ENCODE measurements at places on chromosomes 5 and 9.

- peak; percentile 44 for DNase-seq
Observed at GRCh38 chr5:96660971-96661854, 963 bp upstream of the CAST start.

DNA sequence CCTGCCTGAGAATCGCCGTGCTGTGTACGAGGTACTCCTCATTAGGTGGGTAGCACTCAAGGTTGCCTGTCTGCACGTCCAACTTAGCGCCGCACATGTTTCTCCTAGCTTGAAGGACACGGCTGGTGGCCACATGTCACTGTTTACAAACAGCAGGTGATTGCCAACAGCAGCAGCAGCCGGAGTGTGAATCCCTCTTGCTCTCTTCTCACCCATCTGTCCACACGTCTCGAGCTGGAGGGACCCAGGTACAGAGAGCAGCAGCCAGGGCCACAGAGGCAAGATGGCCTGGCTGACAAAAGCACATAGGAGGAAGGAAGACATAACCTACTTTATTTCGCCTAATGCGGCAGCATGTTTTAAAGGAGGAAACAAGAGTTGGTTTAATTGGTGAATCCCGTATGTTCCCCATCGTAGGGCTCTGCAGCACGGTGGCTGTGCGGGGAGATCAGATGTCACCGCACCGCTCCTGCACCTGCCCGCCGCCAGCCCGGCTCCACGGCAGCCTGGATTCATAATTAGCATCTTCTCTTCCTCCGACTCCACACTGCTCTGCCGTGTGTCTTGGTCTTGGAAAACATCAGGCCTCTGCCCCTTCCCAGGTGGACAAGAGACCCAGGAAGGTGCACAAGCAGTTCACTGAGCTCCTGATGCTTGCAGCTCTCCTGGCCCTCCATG lies 201.6 kb upstream of the IRX1 start:
- no peak for DNase-seq

- no peak for DNase-seq
Observed at GRCh38 chr5:59874675-59875074, 18.9 kb downstream of the PDE4D start.

GRCh38 chr5:42923710-42924109 lies 112.0 kb upstream of the SELENOP start:
- no peak for DNase-seq

GRCh38 chr5:57216714-57217113 lies 42.9 kb downstream of the GPBP1 start:
- peak; percentile 27 for DNase-seq

DNA sequence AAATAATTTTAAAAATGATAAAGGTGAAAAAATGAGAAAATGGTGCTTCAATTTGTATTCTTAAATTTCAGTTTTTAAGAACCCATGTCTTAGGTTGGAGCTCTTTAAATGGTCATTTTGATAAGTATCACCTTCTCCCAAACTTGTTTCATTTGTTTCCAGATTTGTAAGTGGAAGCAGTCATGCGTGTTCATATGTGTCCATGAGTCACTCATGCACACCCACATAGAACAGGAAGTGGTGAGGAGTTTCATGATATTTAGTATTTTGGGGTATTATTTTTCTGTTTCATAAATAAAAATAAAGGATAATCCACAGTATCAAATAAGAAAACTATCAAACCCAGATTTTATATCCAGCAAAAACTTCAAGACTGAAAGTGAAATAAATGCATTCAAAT lies 570.4 kb upstream of the ST8SIA4 start:
- no peak for DNase-seq

GRCh38 chr5:439636-440035 lies 3.3 kb upstream of the EXOC3 start:
- DNase-seq, result no peak

GRCh38 chr5:156181656-156182055 lies 145.3 kb upstream of the SGCD start:
- no peak for DNase-seq

GRCh38 chr5:168086104-168086610 lies 205.3 kb upstream of the WWC1 start:
- DNase-seq, result no peak

DNA sequence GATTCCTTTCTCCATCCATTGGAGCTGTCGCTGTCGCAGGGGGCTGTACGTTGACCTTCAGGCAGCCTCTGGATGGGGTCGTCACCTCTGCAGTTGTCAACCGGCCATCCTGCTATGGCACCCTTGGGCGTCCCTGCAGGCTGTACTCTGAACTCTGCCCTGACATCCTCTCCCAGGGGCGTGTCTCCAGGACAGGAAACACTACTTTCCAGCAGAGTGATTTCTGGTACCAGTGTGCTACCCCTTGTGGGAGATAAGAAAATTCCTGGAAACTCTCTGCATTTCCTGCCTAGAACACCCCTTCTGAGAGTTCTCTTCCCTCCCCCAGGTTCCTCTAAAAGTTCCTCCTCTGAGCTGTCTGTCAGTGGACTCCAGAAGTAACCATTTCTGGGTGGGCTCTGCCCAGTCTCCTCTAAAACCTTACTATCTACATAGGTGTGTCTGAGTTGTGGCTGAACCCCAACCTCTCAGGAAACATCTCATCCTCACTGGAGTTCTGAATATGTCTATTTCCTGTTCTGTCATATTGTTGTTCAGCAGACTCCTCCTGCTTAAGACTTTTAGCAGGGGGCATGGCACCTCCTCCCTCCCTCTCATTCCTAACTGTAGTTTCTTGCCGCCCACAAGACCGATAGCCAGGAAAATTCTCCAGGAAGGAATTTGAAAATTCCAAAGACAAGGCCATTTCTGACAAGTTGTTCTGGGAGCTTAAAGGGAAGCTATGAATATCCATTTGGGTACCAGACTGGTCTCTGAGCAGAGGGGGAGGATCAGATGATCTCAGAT lies 145.3 kb upstream of the RASEF start:
- DNase-seq, result no peak

- DNase-seq, result no peak
Observed at GRCh38 chr9:84357275-84357674, 16.7 kb upstream of the SLC28A3 start.

GRCh38 chr5:83414601-83415000 lies 56.9 kb upstream of the VCAN start:
- no peak for DNase-seq

DNA sequence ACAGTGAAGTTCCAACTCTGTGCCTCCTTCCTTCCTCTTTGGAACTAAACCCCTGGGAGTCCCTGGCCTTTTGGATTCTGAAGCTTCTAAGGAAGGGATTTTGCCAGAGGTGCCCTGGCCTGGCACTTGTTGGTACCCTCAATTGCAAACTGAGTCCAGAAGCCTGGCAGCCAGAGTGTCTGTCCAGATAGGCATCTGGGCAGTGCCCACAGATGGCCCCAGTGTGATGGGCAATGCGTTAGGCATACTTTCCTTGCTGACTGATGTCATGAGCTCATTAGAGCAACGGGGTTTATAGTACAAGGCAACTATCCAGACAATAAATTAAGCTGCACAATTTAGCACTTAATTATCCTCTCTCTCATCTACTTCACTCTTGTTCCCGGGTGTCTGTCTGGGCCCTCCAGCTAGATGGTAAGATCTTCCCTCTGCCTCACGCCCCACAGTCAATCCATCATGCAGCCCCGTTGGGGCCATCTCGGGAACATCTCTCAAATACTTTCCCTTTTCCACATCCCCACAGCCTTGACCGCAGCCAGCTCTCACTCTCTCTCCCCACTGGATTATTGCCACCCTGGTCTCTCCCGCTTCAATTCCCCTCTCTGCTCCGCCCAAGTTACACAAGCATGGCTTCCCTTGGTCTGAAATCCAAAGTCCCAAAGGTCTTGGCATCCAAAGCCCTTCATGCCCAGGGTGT lies 157.5 kb upstream of the SMIM23 start:
- no peak for DNase-seq

GRCh38 chr5:140821375-140822280 lies at the start of gene PCDHA5:
Gene PCDHA5 (plus strand): TSS chr5:140821613.
- DNase-seq, result peak; percentile 19

DNA sequence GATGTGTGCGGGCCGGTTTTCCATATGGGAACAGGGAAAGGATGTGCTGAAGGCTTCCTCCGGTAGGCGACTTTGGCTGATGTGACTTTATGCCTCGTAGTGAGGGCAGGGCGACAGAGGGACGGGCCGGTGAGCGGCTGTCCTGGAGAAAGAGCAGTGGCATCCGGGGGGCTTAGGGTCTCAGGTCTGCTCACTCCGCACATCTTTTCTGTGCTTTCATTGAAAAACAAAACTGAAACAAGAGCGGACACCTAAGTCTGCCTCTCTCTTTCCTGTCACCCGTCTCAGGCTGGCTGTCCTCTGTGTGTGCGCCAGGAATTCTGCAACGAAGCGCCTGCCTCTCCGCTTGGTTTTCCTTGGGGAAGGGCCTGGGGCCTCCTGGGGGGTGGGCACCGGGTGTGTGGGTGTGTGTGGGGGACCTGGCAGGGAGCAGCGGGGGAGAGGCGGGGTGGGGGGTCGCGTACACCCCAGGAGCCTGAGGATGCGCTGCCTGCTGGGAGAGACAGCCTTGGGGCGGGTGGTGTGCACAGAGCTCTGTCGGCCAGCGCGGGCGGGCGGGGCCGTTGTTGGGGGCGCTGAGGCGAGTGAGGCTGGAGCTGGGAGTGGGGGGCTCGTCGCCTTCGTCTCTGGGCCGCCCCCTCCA lies 580 bp upstream of the PRRX2 start:
- peak; percentile 60 for DNase-seq

GRCh38 chr5:80934751-80935150 lies 25.4 kb upstream of the RASGRF2 start:
- DNase-seq, result no peak

DNA sequence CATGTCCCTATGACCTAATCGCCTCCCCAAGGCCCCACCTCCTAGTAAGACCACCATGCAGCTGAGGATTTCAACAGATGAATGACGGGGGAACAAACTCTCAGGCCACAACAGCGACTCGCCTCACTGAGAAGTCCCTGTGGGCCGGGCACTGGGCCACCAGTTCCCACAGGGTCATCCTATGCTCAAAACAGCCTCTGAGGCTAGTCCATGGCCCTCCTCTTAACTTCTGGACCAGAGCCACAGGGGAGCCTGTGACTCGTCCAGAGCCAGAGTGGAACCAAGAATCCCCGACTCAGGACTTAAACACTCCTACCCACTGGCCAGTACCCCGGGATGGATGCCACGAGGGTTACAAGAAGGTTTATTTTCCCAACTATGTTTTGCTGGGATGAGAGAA lies 12.3 kb downstream of the GFPT2 start:
- no peak for DNase-seq

DNA sequence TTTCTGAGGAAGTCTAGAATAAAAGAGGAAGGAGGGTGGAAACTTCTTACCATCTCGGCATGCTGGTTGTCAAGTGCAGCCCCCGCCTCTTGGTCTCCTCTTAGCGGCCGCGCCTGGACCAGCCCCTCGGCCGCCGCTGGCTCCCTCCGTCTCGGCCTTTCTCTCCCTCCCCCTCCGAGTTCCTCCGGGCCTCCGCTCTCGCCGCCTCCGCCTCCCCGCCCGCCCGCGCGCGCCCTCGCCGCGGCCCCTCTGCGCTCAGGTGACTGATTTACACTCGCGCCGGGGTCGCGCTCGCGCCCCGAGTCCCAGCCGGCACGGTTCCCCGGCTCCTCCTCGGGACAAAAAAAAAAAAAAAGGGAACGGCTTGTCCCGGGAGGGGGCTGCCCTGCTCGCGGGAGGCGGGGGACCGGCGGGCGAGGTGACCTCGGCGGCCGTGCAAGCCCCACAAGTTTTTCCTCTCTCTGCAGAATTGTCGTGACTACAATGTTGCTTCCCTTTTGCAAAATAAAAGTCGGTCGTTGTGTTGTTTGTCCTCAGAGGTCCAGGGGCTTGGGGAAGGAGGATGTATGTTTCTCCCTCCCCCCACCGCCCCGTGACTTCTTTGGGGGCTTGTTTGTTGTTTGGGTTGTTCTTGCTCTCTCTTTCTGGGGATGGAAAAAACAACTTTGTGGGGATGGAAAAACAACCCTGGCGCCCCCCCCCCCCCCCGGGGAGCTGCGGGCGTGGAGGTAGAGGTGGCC lies at the start of gene BNC2:
Gene BNC2 (minus strand): TSS at position 75 of the 740 bp plus-strand sequence. CDS start 22 bp downstream, at position 53.
- DNase-seq, result peak; percentile 83

DNA sequence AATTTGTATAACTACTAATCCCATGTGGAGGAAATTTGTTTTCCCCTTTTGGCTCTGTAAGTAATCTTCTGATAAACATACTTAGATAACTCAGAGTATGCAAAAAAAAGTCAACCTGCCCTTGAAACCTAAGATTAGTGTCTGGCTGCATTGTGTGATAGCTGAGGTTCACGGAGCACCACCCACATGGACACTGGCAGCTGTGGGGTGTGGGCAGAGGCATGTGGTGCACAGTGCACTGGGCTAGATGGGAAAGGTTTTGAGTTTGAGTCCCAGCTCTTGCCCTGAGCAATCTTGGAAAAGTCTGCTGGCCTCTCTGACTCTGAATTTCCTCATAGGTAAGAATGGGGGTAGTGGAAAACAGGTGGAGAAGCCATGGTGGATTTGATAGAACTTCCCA lies 75.1 kb downstream of the PLCXD3 start:
- no peak for DNase-seq

GRCh38 chr5:128225245-128226030 lies 141.9 kb downstream of the SLC12A2 start:
- no peak for DNase-seq

DNA sequence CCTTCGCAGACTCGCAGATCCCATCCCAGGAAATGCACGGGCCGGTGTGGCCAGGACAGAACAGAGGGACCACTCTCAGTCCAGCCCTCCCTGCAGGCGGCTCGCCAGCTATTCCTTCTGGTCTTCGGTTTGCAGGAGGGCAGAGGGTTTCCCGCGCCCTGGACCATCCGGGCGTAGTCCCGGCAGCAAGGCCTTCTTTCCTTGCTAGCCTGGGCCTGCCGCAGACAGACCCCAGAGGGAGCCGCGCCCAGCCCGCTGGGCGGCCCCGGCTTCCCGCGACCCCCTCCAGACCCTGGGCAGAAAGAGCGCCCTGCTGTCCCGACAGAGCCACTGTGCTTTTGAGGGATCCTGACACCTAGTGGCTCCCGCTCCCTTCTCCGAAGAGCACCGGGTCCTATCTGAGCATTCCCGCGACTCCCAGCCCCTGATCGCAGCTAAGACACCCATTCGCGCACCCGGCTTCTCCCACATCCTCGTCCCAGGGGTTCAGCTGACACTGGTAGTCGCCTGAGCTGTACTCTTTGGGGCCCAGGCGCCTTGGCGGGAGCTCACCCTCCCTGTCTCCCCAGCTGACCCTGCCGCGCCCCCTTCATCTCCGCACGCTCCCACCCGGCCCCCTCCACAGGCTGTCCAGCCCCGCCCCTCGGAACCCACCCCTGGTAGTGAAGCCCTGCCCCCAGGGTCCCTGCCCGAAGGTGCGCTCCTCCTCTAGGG lies 1.1 kb downstream of the CFAP90 start:
- peak; percentile 36 for DNase-seq

GRCh38 chr9:80382211-80382891 lies 810.6 kb downstream of the TLE4 start:
- no peak for DNase-seq

GRCh38 chr5:130021000-130021399 lies 116.7 kb downstream of the CHSY3 start:
- DNase-seq, result no peak

- no peak for DNase-seq
Observed at GRCh38 chr5:59025734-59026133, 442.9 kb downstream of the RAB3C start.

DNA sequence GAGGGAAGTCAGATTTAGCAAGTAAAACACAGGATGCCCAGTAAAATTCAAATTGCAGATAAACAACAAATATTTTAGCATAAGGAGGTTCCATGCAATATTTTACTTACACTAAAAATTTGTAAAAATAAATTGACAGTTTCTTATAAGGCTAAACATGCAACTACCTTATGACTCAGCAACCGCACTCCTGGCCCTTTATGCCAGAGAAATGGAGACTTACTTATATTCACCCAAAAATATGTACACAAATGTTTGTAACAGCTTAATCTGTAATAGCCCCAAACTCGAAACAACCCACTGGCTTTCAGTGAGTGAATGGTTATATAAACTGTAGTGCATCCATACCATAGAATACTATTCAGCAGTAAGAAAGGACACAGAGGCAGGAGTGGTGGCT lies 28.6 kb upstream of the TRIM14 start:
- no peak for DNase-seq
